ENCODE measurements at places on chromosomes 3 and 15. TPM values are rescaled to one million over a fixed set of nuclear protein-coding genes. Genes with fewer than 3 reads are reported as not detected.

DNA sequence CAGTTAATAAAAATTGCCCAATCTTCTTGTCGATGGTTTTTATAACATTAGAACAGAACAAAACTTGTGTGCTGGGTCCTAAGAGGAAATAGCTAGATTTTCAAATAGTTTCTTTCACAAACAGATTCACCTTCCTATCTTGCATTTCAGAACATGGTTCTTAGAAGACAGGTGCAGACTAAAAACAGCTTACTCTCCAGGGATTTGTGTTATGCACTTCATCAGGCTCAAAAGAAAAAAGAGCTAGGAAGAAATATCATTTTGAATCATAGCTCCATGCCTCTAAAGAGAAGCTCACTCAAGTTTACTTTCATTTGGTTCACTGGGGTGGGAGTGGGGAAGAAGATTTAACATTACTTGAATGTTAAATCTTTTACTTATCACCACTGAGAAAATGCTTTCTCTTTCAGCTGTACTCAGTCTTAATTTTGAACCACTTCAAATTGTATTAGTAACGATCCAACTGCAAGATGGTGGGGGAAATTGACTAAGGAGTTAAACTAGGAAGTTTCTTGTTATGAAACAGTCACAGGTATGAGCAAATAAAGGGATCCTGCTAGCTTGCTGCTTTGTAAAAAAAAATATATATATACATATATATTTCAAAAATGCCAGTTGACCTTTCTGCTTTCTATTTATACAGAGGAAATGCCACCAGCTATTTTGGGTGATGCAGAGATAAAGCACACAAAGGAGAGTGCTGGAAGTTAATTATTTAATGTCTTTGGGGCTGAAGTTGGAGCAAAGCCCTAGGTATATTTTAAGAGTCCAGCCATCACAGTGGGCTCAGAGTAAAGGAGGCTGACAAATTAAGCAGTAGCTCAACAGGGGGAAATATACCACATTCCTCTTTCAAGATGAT, 28.3 kb upstream of the NUDT16 start:
- H3K27me3 ChIP-seq = no peaks in the 10 kb centered on the region
- H3K4me1 ChIP-seq = no peaks in the 10 kb centered on the region
- H3K4me3 ChIP-seq = no peak overlapping the region
- ATAC-seq = no peak
- H3K36me3 ChIP-seq = no peaks in the 10 kb centered on the region

DNA sequence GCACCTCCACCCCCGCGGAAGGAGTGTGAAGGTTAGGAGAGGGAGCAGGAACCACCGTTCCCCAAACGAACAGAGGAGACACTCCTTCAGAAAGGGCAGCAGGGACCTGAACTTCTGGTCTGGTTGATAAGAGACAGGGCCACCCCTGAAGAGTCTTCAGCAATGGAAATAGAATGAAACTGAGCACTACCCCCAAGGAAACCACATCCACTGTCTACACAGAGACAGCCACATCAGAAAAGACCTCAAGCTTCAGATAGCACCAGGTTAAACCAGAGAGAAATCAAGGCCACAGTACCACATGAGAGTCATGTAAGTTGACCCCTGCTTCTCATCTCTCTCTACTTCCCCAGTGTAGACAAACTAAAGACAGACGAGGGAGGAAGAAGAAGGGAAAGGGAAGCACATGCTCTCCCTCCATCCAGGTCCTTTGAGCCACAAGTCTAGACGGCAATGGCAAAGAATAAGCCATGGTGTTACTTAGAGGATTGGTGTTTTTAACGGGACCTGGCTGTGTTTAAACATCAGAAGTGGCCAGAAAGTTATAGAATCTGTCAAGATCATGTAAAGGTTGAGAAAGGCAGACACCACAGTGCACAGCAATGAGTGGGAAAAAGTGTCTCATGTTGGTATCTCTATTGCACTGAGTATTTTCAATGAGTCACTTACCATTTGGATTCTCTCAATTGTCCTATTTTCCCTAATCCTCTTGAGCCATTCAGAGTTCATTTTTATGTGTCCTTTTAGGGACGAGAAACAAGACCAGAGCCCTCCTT, 31.4 kb upstream of the CTNNB1 start:
- no peaks in the 10 kb centered on the region for H3K36me3 ChIP-seq
- ATAC-seq = peak; percentile 86
- peak overlapping the region; percentile 56 for H3K27ac ChIP-seq
- H3K27me3 ChIP-seq = no peaks in the 10 kb centered on the region
- H3K4me1 ChIP-seq = peaks cover 11% of the 10 kb centered on the region
- H3K4me3 ChIP-seq = peak overlapping the region; percentile 14

- H3K4me1 ChIP-seq = peaks cover 5% of the 10 kb centered on the region
- no peak for ATAC-seq
- no peak overlapping the region for H3K4me3 ChIP-seq
- peaks cover 90% of the 10 kb centered on the region for H3K36me3 ChIP-seq
These were observed 19.8 kb downstream of the TUBGCP4 start for GRCh38 chr15:43390723-43391122.

GRCh38 chr15:81372575-81372974, 1.4 kb downstream of the TMC3 start:
- H3K4me3 ChIP-seq = no peak overlapping the region
- ATAC-seq = no peak
- H3K4me1 ChIP-seq = no peaks in the 10 kb centered on the region
- no peaks in the 10 kb centered on the region for H3K27me3 ChIP-seq
- H3K27ac ChIP-seq = no peak overlapping the region

DNA sequence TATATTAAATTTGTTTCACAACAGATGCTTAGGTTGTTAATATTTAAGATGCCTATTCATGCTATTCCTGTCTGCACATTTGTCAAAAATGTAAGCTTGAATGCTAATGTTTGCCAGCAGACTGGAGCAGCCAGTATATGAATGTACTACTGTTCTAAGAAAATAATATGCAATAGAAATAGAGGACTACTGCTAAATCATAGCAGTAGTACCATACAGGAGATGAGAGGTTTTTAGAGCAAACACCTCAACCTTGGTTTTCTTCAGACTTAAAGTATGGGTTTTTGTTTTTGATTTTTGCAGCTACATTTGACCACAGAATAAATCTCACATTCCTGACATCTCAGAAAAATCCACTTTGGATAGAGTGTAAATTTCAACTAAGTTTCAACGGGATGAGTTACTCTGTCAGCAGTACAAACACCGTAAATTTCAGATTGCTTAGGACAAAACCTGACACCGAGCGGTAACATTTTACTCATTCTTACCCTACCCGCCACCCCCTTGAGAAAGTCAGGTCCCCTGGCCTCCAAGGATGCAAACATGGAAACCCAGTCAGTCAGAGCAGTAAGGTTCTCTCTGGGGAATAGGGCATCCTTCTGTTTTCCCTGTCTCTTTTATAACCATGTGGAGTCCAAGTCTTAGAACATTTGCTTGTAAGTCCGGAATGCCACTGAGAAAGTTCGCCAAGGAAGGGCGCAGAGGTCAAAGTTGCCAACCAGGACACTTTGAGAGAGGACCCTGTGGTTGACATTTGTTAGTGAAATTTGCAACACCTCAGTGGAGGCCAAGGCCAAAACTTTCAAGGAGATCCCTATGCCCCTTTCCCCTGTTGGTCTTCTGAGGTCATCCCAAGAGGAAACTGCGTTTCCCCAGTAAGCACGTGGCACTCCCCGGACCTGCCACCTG, 17.9 kb upstream of the SATB1 start:
- H3K4me1 ChIP-seq = peaks cover 9% of the 10 kb centered on the region
- ATAC-seq = peak; percentile 45
- peak overlapping the region; percentile 97 for H3K27ac ChIP-seq

- no peak overlapping the region for H3K27ac ChIP-seq
- no peaks in the 10 kb centered on the region for H3K36me3 ChIP-seq
- no peak overlapping the region for H3K4me3 ChIP-seq
- peaks cover 3% of the 10 kb centered on the region for H3K4me1 ChIP-seq
- no peak for ATAC-seq
- H3K27me3 ChIP-seq = peaks cover 8% of the 10 kb centered on the region
These were observed 208.8 kb downstream of the RPLP1 start for GRCh38 chr15:69661446-69661845.

GRCh38 chr15:48289628-48290027, 41.6 kb upstream of the DUT start:
- no peak for ATAC-seq
- H3K4me1 ChIP-seq = no peaks in the 10 kb centered on the region
- peaks cover 5% of the 10 kb centered on the region for H3K27me3 ChIP-seq
- no peak overlapping the region for H3K27ac ChIP-seq
- H3K4me3 ChIP-seq = no peak overlapping the region

GRCh38 chr3:38573556-38573955, 75.9 kb downstream of the SCN5A start:
- no peaks in the 10 kb centered on the region for H3K36me3 ChIP-seq
- H3K4me1 ChIP-seq = no peaks in the 10 kb centered on the region
- no peak overlapping the region for H3K4me3 ChIP-seq
- H3K27me3 ChIP-seq = no peaks in the 10 kb centered on the region

DNA sequence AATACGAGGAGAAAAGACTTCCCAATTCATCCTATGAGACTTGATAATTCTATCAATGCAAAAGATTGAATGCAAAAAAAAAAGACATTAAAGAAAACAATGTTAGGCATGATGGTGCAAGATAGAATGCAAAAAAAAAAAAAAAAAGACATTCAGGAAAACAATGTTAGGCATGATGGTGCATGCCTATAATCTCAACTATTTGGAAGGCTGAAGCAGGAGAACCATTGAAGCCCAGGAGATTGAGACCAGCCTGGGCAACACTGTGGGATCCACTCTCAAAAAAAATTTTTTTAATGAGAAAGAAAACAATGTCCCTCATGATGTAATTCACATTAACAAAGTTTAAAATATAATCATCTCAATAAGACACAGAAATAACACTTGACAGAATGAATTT, 75.9 kb downstream of the MYO9A start:
- peaks cover 34% of the 10 kb centered on the region for H3K36me3 ChIP-seq
- H3K27ac ChIP-seq = no peak overlapping the region
- H3K4me1 ChIP-seq = peaks cover 4% of the 10 kb centered on the region
- no peak for ATAC-seq

DNA sequence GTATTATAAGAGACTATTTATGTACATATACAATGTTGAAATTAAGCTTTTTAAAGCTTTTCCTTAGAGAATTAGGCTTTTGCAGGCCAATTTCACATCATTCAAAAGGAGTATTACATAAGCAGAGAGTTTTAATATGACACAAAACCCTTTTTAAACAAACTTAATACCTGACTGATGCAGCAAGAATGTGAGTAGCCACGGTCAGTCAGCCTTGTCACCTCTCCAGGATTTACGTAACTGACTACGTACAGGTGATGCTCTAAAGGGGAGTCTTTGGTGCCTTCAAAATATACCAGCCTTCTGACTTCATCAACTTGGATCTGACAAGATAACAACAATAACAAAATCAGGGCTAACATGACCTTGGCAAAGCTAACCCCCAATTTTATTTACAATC, 44.2 kb upstream of the IGDCC4 start:
- peaks cover 97% of the 10 kb centered on the region for H3K36me3 ChIP-seq
- ATAC-seq = no peak
- no peak overlapping the region for H3K4me3 ChIP-seq
- H3K27ac ChIP-seq = no peak overlapping the region
- H3K27me3 ChIP-seq = no peaks in the 10 kb centered on the region

GRCh38 chr3:186839874-186840641, 2.5 kb upstream of the ADIPOQ start:
- no peak overlapping the region for H3K4me3 ChIP-seq
- no peak overlapping the region for H3K27ac ChIP-seq

DNA sequence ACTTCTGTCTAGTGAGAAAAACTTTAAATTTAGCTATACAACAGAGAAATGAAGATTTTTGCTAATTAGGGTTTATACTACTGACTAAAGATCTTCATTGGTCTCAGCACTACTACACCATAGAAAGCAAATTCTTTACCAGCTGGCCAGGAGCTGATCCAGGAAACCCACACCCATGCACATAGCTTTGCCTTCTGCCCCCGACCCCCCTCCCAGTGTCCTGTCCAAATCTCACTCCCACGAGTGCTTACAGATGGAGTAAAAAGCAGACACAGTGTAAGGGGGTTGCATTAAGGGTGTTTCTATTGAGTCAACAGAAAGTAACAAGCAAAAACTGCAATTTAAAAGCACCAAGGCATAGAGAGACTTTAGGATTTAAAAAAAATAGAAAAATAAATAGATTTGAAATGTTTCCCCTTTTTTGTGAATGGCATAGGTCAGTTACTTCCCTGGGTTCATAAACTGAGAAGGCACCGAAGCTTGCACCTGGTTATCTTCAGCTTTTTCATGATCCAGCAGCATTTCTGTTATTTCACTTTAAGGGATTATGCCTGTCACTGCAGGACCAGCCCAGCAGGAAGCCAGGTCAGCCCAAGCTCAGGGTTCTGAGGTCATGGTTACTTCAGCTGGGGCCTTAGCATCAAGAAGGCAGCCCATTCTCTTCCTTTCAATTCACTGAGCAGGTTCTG, 124.3 kb downstream of the CTNNB1 start:
- ATAC-seq = no peak
- no peaks in the 10 kb centered on the region for H3K36me3 ChIP-seq
- no peak overlapping the region for H3K27ac ChIP-seq

DNA sequence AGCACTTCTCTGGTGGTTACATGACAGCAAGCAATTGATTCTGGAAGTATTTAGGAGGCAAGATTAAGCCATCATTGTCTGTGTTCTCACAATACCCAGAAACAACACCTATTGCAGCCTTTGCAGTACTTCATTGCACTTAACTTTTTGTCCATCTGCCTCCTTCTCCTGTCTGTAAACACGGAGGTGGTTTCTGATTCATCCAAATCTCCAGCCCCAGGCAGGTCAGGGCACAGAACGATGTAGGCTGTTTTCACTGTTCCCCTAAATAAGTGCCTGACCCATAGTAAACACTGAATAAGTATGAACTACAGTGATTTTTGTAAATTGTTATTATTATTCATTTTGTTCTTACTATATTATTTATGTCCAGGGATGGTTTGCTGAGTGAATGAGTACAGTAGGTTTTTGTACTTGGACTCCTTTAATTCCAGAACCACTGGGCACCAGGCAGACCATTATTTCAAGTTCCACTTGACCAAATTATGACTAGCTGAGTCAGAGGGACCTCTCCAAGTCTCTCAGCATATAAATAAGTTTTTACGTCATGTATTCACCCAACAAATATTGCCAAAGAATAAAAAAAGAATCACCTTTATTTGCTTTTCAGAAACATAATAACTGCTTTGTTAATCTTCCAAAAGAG, 283.3 kb upstream of the TRIM42 start:
- H3K4me1 ChIP-seq = no peaks in the 10 kb centered on the region
- H3K27ac ChIP-seq = no peak overlapping the region
- H3K4me3 ChIP-seq = no peak overlapping the region

Gene TMEM266
- total RNA-seq = not detected

Gene CHRD
- total RNA-seq = 0.05 TPM

Gene PPM1L
- total RNA-seq = 2.1 TPM

Gene GJD2
- not detected for total RNA-seq

Gene DUOX1
- total RNA-seq = 0.42 TPM

Gene TBC1D2B
- total RNA-seq = 109 TPM

Gene NR2E3
- not detected for total RNA-seq

Gene MST1R
- 0.84 TPM for total RNA-seq

Gene WNT7A
- total RNA-seq = 0.29 TPM

Gene MUC20
- total RNA-seq = 14.4 TPM

Gene EIF2B5
- 64.6 TPM for total RNA-seq

Gene ZNF662
- total RNA-seq = 0.24 TPM

Gene CAMP
- not detected for total RNA-seq

Gene VPS18
- 12.0 TPM for total RNA-seq

All from activated T-helper 17 cell treated with anti-CD3 and anti-CD28 coated beads, Interleukin-2, amount 50 U/mL, for 72 hours (primary cell).